ENCODE measurements at places on chromosomes 7 and 10.

GRCh38 chr10:70542565-70542938 lies 60.0 kb downstream of the PRF1 start:
- no peak for DNase-seq

DNA sequence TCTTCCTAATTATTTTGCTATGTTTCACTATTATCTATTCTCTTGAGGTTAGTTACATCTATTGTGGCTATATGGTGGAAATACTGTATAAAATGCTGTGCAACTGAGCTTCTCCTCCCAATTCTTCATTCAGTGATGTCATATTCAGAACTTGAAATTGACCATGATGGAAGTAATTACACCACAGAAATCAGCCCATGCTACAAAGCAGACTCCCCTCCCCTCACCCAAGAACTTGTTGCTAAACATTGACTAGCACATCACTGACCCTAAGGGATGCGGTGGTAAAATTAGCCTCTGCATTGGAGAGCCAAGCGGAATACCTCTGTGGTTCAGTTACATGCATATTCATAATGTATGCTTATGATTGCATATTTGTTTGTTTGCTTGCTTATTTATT lies 8.8 kb downstream of the CALD1 start:
- DNase-seq = no peak

- DNase-seq = no peak
These were observed 100.3 kb downstream of the CTBP2 start for GRCh38 chr10:125060026-125060425.

DNA sequence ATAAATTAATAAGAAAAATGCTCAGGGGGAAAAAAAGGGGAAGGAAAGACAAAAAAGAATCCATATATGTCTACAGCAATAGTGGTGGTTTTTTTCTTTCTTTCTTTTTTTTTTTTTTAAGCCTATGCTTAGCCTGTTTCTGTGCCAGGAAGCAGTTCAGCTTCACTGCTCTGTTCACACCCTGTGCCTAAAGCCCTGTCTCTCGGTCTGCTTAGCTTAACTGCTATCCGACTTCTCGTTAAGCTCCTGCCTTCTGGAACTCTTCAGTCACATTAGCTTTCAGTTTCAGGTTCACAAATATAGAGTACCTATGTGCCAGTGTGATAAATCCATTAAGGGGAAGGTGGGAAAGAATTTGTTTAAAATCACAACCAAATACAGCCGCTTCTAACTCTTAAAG lies 26.5 kb upstream of the NRG3 start:
- DNase-seq = no peak

GRCh38 chr7:5594616-5595544 lies 171.2 kb upstream of the TNRC18 start:
- no peak for DNase-seq

DNA sequence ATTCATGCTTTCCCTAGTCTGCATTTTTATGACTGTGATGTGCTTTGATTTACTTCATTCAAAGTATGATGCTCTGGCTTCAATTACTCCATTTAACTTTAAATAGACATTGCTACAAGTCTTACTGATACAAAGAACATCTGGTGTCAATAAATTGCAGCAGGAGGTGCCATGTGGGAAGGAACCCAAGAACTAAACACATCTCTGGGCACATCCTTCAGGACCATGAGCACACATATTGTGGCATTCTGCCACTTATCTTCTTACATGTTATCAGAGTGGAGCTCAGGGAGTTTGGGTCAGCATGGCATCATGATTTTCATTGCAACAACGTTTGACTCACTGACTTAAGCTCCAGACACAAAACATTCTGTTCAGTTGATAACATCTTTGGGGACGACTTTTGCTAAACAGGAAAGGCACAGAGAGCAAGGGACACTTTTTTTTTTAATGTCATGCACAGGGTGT lies 227.0 kb downstream of the DKK1 start:
- DNase-seq = no peak

GRCh38 chr10:14481752-14482151 lies 151.0 kb upstream of the FRMD4A start:
- no peak for DNase-seq

GRCh38 chr10:117535298-117536071 lies 7.1 kb upstream of the EMX2 start:
- no peak for DNase-seq

DNA sequence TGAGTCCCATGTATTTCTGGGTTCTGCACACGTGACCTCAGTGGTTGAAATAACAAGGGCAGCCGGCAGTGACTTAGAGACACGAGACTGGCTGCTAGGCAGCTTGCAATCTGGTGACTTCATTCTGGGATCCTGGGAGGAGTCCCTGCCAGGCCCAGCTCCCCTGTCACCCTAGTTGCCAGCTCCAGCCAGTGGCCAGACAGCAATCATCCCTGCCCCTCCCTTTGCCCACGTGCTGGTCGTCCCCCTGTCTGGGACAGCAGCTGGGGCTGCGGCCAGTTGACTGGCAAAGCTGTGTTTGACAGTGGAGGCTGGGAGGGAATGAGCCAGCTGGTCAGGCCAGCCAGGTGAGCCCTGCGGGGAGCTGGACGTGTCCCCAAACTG lies 30.0 kb downstream of the ADGRA1 start:
- DNase-seq = no peak

- DNase-seq = no peak
These were observed 90.3 kb downstream of the INPP5A start for GRCh38 chr10:132627666-132628531.

DNA sequence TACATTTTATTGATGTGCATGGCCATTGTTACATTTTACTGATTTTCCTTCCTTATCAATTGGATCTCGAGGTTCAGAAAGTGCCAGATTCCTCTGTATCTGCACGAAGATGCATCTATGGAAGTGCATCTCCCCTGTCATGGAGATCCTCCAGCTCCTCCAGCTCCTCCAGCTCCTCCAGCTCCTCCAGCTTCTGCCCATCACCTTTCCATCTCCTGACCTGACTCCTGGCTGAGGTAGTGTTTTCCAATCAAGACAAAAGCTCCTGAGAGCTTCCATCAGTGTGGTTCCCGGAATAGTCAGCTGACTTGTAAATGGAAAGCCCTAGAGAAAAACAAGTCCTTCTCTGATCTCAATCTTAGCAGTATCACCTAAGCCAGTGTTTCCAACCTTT lies 90.8 kb upstream of the KLF6 start:
- DNase-seq = no peak

DNA sequence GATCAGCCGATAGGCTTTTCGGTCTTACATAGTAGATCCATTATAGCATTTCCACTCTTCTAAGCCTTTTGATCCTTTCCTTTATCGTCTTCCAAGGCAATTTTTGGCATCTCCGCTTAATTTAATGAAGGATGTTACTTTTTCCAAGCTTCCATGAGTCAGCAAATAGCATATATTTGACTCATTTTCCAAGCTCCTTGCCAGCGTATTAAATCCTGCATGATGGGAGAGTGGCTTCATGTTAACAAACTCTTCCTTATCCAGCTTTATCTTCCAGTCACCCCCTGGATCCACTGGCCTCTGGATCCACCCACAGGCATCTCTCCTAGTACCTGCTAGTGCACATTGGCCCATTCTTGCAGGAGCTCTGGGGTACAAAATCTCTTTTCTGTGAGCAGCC lies 13.0 kb downstream of the OR9A2 start:
- no peak for DNase-seq

GRCh38 chr10:127978481-127978880 lies 71.6 kb downstream of the PTPRE start:
- DNase-seq = no peak

All from esophagus squamous epithelium (tissue), 5 donors.